Activated CD4-positive, alpha-beta T cell treated with anti-CD3 and anti-CD28 coated beads for 36 hours (primary cell): ENCODE measurements at places on chromosomes 12 and 14.

DNA sequence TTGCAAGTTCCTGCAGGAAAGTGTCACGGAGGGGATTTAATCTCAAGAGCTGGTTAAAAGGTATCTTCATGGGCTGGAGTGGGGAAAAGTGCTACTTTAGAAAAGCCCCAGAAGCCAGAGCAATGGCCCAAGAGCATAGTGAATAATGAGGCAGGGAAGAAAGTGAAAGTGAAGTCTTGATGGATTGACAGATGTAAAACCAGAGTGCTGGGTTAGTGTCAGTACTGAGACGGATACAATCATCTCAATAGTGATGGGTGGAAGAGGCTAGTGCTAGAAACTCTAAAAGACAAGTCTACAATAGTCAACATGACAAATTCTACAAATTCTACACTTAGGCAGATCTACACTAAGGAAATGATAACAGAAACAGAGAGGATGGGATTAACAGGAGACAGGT lies 68.1 kb downstream of the CIT start:
- no peak for DNase-seq

GRCh38 chr12:25501549-25501948 lies 51.5 kb downstream of the LMNTD1 start:
- no peak for DNase-seq

DNA sequence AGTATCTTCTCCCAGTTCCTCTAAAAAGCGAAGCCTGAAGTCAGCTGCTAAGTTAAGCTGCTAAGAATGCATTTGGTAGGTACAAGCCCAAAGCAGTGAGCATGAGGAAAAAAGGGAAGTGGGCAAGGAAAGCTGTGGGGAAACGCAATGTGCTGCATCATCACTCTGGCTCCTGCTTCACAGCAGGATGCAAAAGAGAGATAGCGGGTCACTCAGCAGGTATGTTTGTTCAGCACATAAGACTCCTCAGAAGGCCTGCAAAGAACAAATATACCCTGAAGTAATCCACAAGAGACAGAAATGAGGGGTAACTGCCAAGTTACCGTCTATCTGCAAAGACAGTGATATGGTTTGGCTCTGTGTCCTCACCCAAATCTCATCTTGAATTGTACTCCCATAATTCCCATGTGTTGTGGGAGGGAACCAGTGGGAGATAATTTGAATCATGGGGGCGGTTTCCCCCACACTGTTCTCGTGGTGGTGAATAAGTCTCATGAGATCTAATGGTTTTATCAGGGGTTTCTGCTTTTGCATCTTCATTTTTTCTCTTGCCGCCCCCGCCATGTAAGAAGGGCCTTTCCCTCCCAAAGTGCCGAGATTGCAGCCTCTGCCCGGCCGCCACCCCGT lies 127.4 kb upstream of the EGLN3 start:
- DNase-seq: no peak

- DNase-seq: no peak
These were observed 52.1 kb downstream of the RAD52 start for GRCh38 chr12:897386-897785.

DNA sequence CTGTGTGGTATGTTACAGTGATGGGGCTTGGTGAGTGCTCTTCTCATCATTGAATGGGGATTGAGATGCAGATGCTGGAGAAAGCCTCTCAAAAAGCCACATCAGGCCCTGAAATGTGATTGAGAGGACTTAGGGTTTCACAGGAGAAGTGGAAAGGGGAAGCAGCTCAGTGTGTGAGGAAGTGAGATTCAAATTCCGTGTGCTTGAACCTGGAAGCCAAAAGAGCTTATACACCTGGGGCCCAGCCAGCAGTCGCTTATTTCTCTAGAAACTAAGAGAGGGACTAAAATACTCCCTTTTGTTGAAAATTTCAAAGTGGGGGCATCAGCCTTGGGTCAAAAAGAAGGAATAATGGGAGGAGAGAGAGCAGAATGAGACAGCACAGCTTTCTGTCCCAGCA lies 39.1 kb upstream of the GZMB start:
- no peak for DNase-seq

DNA sequence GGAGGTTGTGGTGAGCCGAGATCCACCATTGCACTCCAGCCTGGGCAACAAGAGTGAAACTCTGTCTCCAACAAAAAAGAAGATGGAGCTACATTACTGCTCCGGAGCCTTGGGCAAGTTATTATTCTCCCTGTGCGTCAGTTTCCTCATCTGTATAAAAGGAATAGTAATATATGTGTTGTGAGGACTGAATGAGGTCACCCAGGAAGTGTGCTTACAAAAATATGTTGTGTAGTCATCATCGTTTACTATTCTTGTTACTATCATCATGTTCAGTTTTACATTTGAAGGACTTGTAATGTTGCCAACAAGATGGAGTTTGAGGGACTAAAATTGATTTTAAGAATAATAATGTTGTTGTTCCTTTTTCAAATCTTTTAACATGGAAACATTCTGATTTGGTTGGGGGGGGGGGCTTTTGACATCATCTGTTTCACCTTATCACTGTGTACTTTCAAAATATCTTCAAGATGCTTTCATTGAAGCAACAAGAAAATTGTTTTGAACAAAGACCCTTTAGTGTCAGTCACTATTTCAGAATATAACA lies 156.8 kb downstream of the PDE3A start:
- DNase-seq: no peak
